ENCODE measurements at places on chromosomes 5 and 9. TPM values are rescaled to one million over a fixed set of nuclear protein-coding genes. Genes with fewer than 3 reads are reported as not detected.

DNA sequence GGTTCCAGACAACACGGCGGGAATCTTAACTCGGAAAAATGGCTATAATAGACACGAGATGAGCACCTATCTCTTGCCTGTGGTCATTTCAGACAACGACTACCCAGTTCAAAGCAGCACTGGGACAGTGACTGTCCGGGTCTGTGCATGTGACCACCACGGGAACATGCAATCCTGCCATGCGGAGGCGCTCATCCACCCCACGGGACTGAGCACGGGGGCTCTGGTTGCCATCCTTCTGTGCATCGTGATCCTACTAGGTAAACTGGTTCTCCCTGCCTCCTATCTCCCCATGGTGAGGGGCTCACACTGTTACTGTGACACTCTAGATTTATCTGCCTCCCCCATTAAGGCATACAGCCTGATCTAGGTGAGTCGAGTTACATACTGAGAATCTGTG lies 124.2 kb downstream of the CDH6 start:
- DNase-seq = no peak

Gene SPAAR
- 0.82 TPM for polyA plus RNA-seq

Gene SGTB
- 6.5 TPM for polyA plus RNA-seq

Gene SCGB3A2
- 0.43 TPM for polyA plus RNA-seq

DNA sequence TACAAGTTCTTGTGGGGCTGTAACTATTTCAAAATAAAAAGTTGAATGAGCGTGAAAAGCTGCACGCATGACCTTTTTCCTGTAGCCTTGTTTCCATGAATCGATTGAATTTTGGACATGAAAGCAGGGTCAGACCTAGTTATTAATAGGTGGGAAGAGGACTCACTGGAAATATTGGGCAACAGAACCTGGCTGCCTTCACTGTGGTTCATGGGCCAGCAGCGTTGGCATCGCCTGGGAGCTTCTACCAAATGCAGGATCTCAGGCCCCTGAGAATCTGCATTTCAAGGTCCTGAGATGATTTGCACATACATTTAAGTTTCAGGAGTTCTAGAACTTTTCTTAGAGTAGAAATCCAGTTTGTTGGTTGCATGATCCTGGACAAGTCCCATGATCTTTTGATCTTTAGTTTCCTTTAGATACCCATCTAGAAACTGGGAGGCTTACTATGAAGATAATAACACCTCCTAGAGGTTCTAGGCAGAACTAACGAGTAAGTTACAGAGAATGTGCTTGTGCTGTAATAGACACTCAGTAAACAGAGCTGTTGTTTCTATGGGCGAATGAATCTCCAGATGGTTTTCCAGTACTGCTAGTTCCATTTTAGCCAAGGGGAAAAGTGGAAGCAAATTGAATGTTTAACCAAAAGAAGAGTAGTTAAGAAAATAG lies 12.4 kb downstream of the ANKRD33B start:
- DNase-seq = no peak

- DNase-seq = no peak
These were observed 198.1 kb downstream of the SYK start for GRCh38 chr9:90999425-91000397.

Gene DDX4
- polyA plus RNA-seq = not detected

Gene PCDHA8
- not detected for polyA plus RNA-seq

GRCh38 chr5:66744040-66744439 lies 147.8 kb downstream of the MAST4 start:
- DNase-seq = peak; percentile 47

DNA sequence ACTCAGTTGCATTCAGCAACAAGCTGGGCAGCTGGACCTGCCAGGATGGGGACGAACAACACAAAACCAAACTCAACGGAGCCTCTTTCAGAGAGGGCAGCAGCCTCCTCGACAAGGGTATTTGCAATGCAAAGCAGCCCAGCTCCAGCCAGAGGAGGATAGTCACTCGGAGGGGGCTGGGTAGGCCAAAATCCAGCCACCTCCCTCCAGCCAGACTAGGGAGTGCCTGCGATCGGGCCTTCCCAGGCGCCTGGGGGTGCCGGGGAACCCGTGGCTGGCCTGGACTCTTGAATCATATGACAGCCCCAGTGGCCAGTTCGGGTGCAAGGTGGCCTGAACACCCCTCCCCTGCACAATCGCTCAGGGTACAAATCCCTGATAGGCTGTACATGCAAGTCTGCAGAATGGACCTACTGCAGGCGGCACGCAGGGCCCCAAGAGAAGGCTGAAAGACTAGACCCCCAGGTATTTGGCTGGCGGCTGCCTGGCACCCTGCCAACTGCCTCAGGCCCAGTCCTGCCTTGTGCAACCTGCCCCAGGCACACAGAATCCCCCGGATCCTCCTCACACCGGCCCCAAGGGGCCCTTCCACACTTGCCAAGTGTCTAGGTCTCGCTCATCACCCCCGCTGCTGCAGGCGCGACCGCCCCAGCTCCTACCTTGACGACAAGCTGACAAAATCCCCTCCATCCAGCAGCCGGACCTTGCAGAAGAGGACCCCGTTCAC lies 1.3 kb downstream of the EEIG1 start:
- DNase-seq = peak; percentile 83

- peak; percentile 62 for DNase-seq
These were observed 86.1 kb downstream of the ZNF354C start for GRCh38 chr5:179146277-179146676.

DNA sequence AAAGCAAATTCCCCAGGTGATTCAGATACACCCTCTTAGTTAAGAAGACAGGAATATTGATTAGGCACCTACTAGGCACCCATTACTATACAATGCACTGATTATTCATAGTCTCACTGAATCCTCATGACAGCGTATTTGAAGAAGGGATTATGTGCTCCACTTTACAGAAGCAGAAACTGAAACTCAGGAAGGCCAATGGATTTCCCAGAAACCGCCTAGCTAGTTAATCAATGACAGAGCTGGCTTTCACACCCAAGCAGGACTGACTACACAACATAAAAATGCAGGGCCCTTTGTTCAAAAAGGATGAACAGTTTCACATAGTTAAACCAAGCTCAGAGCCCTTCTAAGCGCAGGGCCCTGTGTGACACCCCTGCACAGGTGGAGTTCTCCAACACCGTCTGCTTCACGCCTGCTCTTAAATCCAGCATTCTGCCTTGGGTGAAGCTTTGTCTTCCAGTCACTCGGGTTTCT lies 117.3 kb downstream of the TTLL11 start:
- no peak for DNase-seq

Gene PCDHB10
- polyA plus RNA-seq = 0.25 TPM

Gene FAM153A
- not detected for polyA plus RNA-seq

DNA sequence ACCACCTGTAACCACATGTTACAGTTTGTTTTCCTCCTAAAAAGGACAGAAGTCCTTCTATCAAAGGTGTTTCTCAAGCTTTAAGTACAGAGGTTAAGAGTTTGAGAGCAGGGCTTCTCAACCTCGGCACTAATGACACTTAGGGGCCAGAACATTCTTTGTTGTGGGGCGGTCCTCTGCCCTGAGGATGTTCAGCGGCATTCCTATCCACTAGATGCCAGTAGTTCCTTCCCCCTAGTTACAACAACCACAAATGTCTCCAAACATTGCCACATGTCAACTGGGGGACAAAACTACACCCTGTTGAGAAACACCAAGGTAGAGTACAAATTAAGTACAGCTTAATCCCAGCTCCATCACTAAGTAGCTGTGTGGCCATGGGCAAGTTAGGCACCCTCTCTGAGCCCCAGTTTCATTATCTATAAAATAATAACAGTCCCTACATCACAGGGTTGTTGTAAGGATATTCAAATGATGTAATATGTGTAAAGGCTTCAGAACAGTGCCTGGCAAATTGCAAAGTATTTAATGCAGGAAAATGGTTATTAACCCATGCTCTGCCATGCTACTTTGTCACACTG lies 44.6 kb downstream of the PIP5K1B start:
- no peak for DNase-seq

DNA sequence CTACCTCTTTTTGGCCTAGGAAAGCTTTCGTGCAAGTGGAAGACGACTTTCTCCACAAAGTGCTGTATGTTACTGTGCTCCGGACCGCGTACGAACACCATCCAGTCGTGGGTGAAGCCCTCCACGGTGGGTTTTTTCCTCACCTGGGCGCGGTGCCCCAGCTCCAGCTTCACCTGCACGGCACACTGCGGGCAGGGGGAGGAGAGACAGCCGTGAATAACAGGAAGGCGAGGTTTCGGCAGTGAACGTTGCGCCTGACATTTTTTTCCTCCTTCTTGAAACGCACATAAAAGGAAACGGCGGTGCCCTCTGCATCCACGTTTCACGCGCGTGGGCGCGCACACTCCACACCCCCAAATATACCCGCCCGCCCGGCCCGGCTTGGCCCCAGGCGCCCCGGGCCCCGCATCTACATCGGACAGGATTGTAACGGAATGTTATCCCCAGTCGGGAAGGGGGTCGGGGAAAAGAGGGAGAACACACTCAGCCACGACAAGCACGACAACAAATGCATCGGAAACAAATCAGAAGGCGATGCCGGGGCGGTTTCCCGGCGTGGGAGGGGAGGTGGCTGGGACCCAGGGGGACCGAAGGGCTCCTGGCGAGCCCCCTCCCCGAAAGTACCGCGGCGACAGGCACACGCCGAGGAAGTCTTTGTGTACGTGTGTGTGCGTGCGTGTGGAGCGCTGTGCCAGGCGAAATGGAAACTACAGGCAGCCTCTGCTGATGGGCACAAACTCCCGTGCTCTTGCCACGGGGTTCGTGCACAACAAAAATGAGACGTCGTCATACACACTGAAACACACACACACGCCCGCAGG lies 1.4 kb downstream of the MLLT3 start:
- peak; percentile 59 for DNase-seq

DNA sequence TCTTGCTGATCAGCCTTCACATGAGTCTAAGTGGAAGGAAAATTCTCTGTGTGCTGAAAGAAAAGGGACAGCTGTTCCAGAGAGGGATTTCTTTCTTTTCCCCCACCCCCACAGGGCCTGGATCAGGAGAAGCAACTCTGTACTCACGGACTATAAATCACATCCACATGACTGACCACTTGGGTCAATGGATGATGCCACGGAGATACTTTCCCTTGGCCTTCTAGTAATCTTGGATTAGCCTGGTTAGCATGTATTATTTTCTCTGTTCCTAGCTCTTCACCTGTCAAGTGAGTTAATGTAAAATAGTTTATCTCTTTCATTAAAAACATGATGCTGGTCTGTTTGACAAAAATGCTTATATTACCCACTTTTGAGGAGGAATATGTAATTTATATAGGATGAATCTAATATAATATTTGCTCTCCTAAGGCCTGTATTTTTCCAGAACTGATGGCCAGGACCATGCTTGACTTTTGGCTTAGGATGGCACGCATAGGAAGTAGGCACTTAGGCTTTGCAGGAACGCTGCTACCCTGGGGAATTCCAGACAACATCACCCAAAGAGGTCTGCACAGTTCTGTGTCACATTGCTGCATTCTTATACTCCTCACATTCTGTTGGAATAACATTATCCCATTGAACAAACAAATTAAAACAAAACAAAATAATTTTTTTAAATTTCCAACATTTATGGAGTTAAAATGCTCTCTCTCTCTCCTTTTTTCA lies 892.1 kb downstream of the TLE1 start:
- DNase-seq = no peak

GRCh38 chr9:81559197-81559596 lies 130.2 kb downstream of the TLE1 start:
- DNase-seq = no peak

- no peak for DNase-seq
These were observed 273.0 kb upstream of the SMC2 start for GRCh38 chr9:103821115-103821514.

DNA sequence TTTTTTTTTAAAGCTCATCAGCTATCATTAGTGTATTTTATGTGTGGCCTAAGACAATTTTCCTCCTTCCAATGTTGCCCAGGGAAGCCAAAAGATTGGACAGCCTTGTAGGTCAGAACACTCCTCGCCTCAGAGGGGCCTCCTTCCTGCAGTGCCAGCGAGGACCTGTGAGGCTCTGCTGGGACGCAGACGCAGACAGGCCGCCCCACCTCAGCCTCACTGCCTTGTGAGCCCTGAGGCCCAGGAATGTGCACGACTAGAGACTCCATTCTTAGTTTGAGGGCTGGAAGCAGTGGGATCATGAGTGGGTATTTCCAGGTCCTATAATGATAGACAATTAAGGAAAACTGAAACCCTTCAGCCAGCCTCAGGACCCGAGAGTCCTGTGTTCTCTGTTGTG lies 85.4 kb downstream of the PJA2 start:
- no peak for DNase-seq

DNA sequence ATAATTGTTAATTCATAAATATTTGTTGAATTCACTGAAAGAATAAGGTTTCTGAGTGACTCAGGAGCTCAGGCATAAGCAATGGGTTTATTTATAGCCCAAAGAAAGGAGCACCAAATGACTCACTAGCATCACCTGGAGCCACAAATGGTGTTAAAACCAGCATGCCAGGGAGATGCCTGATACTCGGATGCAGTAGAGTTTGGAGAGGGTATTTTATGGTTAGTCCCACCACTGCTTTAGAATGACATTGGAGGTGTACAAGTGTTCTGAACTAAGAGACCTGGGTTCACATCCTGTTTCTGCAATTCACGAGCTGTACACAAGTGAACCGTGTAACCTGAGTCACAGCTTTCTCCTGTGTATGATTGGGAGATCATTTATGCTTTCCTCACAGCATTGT lies 25.2 kb downstream of the CCL28 start:
- no peak for DNase-seq

GRCh38 chr9:7164440-7165330 lies 406.9 kb downstream of the KDM4C start:
- no peak for DNase-seq

Gene NRG2
- polyA plus RNA-seq = 1.2 TPM

- no peak for DNase-seq
These were observed 366.8 kb downstream of the FAM170A start for GRCh38 chr5:119996128-119996527.

Gene FNBP1
- polyA plus RNA-seq = 21.9 TPM

Measured in aorta (tissue), 5 donors.